Urinary bladder (tissue), 4 donors: ENCODE measurements at places on chromosomes 2 and 18.

DNA sequence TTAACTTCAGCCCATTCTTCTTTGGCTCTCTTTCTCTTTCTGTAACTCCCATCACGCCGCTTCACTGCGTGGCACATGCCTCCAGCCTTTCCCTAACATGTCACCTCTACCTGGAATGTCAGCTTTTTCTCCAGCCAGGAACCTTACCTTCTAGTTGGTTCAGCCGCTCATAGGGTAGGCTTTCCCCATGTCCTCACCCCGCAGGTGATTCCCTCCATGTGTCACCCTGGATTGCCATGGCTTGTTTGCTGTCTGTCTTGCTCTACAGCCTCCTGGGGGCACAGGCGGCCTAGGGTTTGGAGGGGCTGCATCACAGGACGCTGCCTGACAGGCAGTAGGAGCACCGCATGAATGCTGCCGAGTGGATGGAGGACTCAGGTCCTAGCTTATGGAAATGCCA, 39.2 kb downstream of the ARHGEF4 start:
- DNase-seq: no peak

DNA sequence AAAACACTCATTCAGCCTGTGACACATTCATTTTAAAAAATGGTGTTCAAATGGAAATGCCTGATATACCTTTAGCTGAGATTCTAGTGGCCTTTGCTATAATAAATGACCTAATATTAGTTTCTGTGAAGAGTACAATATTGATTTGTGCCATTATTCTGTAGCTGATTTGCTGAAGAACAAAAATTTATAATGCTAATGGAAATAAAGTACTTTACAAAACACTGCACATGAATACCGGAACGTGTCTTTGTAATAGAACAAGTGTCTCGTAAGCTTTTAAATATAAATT, 138.7 kb downstream of the WDR7 start:
- DNase-seq: no peak

DNA sequence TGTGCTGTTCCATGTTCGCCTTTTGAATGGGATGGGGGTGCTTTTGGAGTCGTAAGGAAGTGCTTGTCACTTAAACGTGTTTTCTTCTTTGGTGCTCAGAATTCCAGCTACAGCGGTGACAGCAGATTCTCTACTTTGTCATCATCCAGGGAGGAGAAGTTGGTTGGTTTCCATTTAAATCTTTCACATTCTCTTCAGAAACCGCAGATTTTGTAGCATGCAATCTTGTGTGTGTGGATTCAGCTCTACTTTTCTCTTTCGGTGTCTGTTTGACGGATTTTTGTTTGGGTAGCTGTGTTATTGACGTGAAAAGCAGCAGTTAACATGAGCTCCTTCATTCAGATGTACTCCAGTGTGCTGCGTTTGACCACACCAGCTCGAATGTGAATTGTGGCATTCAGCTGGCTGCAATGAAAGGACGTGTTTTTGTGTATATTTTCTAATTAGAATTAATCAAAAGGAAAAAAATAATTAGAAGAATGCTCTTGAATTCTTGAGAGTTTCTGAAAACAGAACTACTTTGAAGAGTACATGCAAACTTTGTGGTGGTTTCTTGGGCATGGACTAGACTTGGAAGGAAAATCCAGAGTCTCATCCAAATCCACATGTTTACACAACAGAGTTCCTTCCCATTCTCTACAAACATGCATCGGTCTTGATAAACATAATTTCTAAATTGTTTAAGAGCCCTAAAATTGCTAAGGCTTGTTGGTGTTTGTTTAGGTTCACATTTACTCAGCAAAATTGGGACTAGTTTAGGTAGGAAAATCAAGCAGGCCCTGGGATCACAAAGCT, 68.7 kb upstream of the RBM44 start:
- DNase-seq: no peak

DNA sequence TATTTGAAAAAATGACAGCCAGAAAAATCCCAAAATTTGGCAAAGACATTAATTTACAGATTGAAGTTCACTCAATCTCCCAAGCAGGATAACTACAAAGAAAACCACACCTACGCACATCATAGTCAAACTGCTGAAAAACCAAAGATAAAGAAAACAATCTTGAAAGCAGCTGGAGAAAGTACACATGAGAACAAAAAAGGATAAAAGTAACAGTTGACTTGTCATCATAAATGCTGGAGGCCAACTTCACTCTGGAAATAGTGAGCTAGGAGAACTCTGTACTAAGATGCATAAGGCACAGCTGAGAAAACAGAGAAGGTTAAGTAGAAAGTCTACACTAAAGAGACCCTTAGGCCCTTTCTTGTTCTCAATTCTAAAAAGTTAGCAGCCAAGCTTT, 73.1 kb downstream of the TLK1 start:
- DNase-seq: no peak

DNA sequence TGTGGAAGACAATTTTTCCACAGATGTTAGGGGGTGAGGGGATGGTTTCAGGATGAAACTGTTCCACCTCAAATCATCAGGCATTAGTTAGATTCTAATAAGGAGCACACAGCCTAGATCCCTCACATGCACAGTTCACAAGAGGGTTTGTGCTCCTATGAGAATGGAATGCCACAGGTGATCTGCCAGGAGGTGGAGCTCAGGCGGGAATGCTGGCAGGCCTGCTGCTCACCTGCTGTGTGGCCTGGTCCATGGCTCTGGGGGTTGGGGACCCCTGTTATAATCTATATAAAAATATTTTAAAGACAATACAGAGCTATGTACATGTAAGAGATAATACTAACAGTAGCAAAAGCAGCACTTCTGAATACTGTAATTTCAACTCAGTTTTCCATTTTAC, 19.2 kb downstream of the CWC22 start:
- no peak for DNase-seq

DNA sequence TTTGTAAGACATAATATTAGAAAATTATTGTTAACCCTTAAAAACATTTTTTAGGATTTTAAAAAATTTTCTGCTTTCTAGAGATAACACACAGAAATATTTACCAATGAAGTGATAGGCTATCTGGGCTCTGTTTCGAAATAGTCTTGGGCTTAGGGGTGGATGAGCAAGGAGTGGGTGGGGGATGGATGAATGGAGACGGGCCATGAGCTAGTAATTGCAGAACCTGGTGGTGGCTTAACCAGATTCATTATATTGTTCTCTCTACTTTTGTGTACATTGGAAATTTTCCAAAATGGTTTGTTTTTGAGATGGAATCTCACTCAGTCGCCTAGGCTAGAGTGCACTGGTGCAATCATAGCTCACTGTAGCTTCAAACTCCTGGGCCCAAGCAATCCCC, 89.6 kb downstream of the TCF7L1 start:
- DNase-seq: no peak

DNA sequence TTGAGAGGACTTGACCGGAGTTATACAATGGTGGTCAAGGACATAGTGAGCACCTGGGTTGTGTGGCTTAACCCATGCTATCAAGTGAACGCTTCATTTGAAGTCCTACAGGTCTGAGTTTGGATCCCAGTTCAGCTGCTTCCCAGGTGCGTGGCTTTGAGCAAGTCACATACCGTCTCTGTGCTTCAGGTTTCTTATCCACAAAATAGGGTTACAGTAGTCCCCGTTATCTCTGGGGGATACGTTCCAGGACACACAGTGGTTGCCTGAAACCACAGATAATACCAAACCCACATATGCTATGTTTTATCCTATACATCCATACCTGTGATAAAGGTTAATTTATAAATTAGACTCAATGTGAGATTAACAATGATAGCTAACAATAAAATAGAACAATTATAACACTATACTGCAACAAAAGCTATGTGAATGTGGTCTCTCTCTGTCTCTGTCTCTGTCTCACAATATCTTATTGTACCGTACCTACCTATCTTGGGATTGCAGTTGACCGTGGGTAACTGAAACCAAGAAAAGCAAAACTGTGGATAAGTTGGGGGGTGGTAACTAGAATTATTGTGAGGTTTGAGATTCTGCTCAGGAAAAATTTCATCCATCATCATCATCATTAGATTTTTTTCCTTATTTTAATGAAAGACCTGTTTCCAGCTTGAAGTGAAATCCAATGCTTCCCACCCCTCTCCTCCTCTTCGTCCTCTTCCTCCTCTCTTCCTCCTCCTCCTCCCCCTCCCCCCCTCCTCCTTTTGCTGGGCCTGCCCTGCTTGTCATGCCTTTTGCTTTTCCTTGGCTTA, 22.7 kb downstream of the LBH start:
- no peak for DNase-seq

GRCh38 chr2:9405636-9406035, 17.7 kb downstream of the ITGB1BP1 start:
- DNase-seq: no peak

DNA sequence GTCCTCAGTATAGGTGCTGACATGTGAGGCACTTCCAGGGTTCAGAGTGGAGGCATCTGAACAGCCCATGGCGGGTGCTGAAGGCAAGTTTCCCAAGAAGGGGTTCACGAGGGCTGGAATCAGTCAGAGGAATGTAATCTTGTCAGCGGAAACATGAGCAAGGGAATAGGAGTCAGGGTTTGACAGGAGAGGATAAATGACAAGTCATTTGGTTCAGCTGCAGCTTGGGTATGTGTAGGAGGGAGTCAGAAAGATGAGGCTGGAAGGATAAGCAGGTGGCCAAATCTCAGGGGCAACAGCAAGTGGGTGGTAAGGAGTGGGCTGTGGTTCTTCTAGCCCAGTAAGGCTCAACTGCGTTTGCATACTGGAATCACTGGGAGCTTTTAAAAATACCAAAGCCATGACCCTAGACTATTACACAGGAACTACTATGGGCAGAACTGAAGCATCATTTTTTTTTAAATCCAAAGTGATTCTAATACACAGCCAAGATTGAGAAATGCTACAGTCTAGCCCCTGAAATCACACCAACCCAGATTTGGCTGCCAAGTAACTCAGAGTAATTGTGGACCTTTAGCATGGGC, 41.8 kb upstream of the NAB1 start:
- no peak for DNase-seq

DNA sequence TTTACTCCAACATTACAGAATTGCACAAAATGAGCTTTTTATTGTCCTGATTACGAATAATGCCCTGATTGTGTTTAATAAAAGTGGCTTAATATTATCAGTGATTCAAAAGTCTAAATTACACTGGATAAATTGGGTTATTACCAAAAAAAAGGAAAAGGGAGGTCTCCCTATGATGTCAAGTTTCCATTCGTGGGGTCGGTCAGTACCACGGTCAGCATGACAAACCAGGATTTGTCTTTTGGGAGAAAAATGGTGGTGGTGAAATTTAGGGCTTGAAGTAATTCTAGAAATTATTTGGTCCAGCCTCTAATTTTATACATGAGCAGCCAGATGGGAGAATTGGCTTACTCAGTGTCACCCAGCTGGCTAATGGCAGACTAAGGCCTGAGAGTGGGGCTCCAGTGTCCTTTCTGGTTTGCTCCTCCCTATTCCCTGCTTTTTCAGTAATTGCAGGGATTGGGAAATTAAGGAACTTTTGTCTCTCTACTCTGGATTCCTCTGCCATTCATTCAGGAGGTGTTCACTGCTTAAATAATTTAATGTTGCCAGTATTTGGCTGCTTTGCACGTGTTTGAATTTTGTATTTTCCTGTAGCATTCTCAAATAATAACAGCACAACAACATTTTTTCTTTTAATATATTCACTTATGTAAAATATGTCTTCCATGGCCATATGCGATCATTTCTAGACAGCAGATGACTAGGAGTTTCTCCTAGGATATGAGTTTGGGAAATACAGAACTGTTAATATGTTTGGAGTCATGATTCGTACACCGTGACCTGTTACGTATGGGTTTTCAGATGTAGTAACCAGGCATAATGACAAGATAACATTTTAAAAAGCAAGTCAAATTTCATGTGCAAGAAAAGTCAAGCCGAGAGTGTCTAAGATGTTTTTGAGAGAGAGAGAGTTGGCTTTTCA, 128.9 kb upstream of the NOSTRIN start:
- no peak for DNase-seq

- DNase-seq: no peak
These were observed 17.5 kb downstream of the ACAA2 start for GRCh38 chr18:49795612-49796552.
